ENCODE measurements at places on chromosomes 13 and 19. TPM values are rescaled to one million over a fixed set of nuclear protein-coding genes. Genes with fewer than 3 reads are reported as not detected.

DNA sequence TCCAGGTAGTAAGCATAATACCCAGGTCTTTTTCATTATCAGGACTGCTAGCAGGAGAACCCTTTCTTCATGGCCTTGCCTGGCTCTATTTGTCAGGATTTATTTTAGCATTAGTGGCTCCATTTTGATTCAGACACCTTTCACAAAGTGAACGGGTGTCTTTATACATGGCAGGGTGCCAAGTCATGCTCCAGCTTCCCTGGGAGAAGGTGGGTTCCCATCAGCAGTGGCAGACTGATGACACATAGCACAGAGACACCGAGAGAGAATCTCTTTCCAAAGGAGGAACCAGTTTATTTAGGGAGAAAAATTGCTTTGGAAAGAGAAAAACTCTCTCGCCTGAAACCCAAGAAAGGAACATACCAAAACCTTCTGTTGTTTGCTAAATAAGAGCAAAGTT lies 135.3 kb upstream of the TMTC4 start:
- H3K36me3 ChIP-seq = no peaks in the 10 kb centered on the region
- H3K4me3 ChIP-seq = no peak overlapping the region
- peaks cover 27% of the 10 kb centered on the region for H3K27me3 ChIP-seq
- H3K27ac ChIP-seq = no peak overlapping the region
- no peaks in the 10 kb centered on the region for H3K4me1 ChIP-seq

- H3K4me3 ChIP-seq = no peak overlapping the region
- no peaks in the 10 kb centered on the region for H3K27me3 ChIP-seq
- H3K36me3 ChIP-seq = no peaks in the 10 kb centered on the region
- no peak for DNase-seq
- no peak overlapping the region for H3K27ac ChIP-seq
- H3K4me1 ChIP-seq = no peaks in the 10 kb centered on the region
Measured at GRCh38 chr13:19178901-19179593, 2.6 kb downstream of the TUBA3C start.

- no peaks in the 10 kb centered on the region for H3K36me3 ChIP-seq
- H3K27me3 ChIP-seq = peaks cover 13% of the 10 kb centered on the region
- no peak overlapping the region for H3K4me3 ChIP-seq
- no peak for DNase-seq
- no peaks in the 10 kb centered on the region for H3K4me1 ChIP-seq
Measured at GRCh38 chr13:114174529-114174961, 4.5 kb upstream of the CFAP97D2 start.

DNA sequence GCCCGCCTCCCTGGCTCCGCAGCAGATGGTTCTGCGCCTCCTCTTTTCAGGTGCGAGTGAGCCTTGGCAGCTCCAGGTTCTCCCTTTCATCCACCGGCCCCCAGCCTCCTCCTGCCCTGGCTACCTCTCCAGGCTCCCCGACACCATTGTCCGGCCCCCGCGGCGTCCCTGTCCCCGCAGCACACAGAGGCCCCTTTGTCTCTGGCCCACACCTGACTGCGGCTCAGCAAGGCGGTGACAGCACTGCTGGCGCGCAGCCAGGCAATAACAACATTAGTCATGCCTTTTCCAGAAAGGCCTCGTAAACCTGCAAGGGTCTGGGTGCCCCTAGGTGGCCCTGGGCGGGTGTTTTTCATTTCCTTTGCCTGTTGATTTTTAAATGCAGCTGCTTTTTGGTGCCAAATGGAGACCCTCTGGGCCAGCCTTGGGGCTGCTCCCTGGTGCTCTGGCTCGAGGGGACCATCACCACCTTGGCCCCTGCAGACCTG lies 73.2 kb upstream of the MEDAG start:
- peaks cover 26% of the 10 kb centered on the region for H3K4me1 ChIP-seq
- H3K36me3 ChIP-seq = no peaks in the 10 kb centered on the region
- H3K27ac ChIP-seq = no peak overlapping the region
- H3K4me3 ChIP-seq = no peak overlapping the region

DNA sequence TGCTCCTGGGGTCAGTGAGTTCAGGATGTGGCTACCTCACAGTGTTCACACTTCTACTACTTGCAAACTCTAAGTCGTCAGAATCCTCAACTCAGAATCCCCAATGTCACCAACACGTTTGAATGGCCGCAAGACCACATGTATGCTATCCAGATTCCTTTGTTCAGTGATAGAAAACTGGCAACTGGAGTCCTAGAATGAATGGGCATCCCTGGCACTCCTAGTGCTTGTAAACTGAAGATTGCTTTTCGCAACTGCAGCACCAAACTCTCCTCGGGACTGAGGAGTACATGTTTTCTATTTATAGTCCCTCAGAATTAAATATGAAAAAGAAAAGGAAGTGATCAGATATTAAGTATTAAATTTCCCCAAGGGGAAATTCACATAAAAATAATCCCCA lies 4.9 kb downstream of the SMAD9 start:
- H3K36me3 ChIP-seq = no peaks in the 10 kb centered on the region
- no peak for DNase-seq
- no peak overlapping the region for H3K4me3 ChIP-seq
- H3K27ac ChIP-seq = no peak overlapping the region
- H3K4me1 ChIP-seq = peaks cover 18% of the 10 kb centered on the region

GRCh38 chr13:82412749-82413148 lies 1469.5 kb downstream of the SLITRK1 start:
- no peaks in the 10 kb centered on the region for H3K4me1 ChIP-seq
- H3K36me3 ChIP-seq = no peaks in the 10 kb centered on the region
- H3K27me3 ChIP-seq = no peaks in the 10 kb centered on the region
- H3K4me3 ChIP-seq = no peak overlapping the region

The CCL25 gene
- total RNA-seq = not detected

Measured in GM23248 (cell line).